CD4-positive, alpha-beta memory T cell (primary cell): ENCODE measurements at places on chromosomes 1 and 21. TPM values are rescaled to one million over a fixed set of nuclear protein-coding genes. Genes with fewer than 3 reads are reported as not detected.

DNA sequence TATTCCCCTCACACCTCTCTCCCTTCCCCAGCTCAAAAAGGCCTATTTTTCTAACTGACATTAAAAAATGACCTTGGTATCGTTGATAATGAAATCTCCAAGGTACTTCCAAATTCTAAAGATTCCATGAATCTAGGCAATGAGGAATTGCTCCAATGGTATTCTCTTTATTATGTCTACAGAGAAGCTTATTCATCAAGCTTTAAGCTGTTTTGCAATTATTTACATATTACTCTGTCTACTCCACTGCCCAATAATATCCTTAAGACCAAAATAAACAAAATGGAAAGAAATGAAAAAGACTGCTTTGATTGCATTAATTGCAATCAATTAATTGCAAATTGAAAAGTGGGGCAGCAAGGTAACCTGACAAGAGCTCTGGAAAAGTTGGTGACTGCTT is 7.9 kb downstream of the PLPP3 start:
- no peak for DNase-seq

- no peak for DNase-seq
Observed at GRCh38 chr1:12142141-12142823, 24.5 kb upstream of the TNFRSF1B start.

DNA sequence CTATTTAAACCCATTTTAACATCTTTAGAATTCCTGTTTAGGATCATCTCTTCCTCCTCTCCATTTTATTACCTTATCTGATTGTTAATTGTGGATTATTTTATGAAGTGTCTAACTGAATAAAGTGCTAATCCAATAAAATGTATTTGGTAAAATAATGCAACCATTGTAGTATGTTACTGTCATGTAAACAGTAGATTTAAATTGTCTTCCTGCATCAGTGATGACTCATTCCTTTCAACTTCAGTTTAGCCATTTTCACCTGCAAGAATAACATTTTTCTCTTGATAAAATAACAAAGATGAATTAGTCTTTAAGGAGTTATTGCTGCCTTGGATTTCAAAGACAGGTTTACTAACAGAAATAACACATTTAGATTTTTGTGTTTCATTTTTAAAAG is 5.4 kb downstream of the PPP2R5A start:
- DNase-seq: no peak

DNA sequence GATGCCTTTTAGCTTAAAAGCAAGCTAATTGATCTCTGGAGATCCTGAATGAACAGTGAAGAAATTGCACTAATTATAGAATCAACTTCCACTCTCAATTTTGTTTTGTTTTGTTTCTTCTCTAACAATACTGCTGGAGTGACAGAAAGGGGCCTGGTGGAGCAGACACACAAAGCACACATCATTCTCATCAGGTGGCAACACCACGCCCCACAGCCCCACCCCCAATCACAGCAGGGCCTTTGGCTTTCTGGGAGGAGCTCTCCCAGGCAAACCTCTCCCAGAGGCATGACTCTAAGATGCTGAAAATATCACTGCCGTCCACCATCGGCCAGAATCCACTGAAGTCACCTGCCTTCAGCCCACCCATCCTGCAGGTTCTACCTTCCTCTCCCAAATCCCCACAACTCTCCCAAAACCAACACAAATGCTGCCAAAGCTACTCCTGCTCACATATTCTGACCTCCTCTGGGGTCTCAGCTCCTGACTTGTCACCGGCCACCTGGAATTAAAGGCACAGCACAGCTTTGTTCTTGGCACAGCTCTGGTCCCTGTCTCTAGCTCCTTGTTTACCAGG is 120.7 kb downstream of the GRIK3 start:
- no peak for DNase-seq

DNA sequence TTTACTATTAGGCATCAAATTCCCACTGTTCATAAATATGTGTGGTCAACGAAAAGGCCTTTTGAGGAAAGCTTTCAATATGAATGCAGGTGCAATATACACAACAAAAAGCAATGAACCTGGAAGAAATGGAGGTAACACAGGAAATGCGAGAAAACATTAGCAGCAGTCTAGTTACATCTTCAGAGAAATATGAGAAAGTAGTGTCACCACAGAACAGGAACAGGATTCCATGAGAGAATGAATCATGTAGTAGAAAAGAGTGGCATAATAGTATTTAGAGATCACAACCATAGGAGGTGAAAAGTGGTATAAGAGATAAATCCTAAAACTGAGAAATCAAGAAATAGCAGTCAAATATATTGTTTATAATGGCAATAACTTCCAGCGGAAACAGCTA is 103.7 kb downstream of the AK5 start:
- no peak for DNase-seq

- no peak for DNase-seq
Observed at GRCh38 chr1:94707321-94708298, 112.5 kb upstream of the SLC44A3 start.

DNA sequence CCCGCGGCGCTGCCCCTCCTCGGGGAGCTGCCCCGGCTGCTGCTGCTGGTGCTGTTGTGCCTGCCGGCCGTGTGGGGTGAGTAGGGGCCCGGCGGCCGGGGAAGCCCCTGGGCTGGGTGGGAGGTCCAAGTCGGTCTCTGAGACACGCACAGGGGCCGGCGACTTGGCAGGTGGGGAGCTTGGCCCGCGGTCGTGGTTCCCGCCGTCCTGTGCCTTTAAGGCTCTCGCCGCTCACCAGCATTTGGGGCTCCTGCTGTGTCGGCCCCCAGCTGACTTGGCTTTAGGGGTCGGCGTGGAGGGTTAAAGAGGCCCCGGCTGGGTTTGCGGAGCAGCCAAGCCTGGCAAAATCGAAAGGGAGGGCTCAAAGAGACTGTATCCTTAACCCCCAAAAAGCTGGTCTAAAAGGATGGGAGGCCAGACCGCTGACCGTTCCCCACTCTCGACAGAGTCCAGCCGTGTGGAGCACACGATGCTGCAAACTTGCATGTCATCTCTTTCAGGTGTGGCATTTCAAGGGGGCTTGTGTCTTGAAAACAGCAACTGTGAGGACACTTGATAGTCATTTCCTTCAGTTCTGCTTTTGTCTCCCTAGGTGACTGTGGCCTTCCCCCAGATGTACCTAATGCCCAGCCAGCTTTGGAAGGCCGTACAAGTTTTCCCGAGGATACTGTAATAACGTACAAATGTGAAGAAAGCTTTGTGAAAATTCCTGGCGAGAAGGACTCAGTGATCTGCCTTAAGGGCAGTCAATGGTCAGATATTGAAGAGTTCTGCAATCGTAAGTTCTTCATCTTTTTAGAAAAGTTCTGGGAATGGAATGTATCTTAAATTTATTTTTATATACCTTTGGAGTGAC is 540 bp downstream of the CD55 start:
- DNase-seq: no peak

DNA sequence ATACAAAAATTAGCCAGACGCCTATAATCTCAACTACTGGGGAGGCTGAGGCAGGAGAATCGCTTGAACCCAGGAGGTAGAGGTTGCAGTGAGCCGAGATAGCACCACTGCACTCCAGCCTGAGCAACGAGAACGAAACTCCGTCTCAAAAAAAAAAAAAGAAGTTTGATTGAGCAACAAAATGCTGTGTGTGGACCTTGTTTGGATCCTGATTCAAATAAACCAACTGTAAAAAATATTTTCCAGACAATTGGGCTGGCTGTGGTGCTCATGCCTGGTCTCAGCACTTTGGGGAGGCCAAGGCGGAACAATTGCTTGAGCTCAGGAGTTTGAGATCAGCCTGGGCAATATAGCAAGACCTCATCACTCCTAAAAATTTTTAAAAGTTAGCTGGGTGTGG is 16.8 kb downstream of the PTAFR start:
- DNase-seq: no peak

- no peak for DNase-seq
Observed at GRCh38 chr1:209777587-209777986, 6.8 kb downstream of the C1orf74 start.

GRCh38 chr1:6245869-6246496 is 2.0 kb downstream of the HES3 start:
- no peak for DNase-seq

- DNase-seq: no peak
Observed at GRCh38 chr1:173255214-173255813, 48.2 kb upstream of the TNFSF4 start.

- no peak for DNase-seq
Observed at GRCh38 chr1:203140743-203141520, 13.4 kb downstream of the ADORA1 start.

- no peak for DNase-seq
Observed at GRCh38 chr1:40884055-40884795, 22.1 kb upstream of the CITED4 start.

GRCh38 chr1:226061841-226062557 is 517 bp upstream of the H3-3A start:
- DNase-seq: no peak

DNA sequence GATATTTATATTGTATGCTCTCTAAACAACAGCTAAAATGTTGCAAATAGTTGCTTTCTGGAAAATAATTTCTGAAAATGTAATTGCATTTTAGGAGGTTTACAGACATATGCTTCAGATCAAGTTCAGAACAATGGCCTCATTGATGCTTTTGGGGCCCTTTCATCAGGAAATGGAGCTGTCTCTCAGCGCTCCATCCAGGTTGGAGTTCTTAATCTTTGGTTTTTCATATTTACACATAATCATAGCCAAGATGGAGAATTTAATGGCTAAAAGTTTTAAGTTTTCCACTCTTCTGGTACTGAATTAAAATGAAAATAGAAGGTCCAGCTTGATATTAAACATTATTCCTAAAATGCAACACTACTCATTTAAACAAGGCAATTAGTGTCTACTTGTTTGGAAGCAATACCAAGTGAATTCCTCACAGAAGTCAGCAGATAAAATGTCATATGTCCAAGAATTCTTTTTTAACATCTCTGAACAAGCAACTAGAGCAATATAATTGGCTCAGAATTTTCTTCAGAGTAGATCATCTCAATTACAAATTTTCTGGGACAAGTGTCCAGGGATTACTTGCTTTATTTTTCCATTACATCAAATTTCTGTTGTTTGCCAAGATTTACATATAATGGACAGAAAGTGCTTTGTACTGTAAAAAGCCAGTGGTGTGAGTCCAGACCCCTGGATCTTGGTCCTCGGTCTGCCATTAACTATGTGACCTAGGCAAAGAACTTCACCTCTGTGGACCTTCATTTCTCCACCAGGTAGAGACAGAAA is 22.6 kb downstream of the CLCA1 start:
- DNase-seq: no peak

DNA sequence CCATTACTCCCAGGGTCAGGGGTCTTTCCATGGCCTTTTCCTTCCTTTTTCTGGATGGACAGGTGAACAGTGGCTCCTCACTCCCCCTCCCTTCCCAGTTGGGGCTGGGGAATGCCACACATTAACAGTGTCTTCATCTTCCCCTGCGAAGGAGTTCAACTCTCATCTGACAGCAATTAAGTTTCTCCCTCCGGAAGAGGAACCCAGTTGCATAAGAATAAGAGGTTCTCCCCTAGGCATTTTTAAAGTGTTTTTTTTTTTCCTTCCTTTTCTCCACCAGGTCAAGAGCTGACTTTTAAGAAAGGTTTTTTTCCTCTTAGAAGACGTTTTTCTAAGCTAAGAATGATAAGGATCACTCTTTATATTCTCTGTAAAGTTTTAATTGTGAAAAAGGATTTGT is 42.3 kb upstream of the FASLG start:
- no peak for DNase-seq

- DNase-seq: peak; percentile 19
Observed at GRCh38 chr1:225990705-225991464, 8.3 kb downstream of the SDE2 start.

The GBP1 gene
- total RNA-seq: 74.2 TPM

The ADCY10 gene
- 0.96 TPM for total RNA-seq

The INAVA gene
- total RNA-seq: 0.20 TPM

The BRDT gene
- total RNA-seq: not detected
